ENCODE measurements at places on chromosomes 5 and 9. TPM values are rescaled to one million over a fixed set of nuclear protein-coding genes. Genes with fewer than 3 reads are reported as not detected.

Gene ANXA1
- total RNA-seq, result 877 TPM

Gene SARDH
- 0.33 TPM for total RNA-seq

Gene DCANP1
- total RNA-seq, result not detected

Gene BARHL1
- not detected for total RNA-seq

Gene SHOC1
- total RNA-seq, result not detected

Gene BARX1
- not detected for total RNA-seq

Gene C9
- not detected for total RNA-seq

Gene SLC1A1
- 20.2 TPM for total RNA-seq

Gene PCA3
- total RNA-seq, result 0.29 TPM

Gene PHYHD1
- 0.19 TPM for total RNA-seq

Gene CATSPER3
- total RNA-seq, result under 0.01 TPM

Gene DOCK8
- 3.2 TPM for total RNA-seq

Gene DAPK1
- total RNA-seq, result 49.6 TPM

Gene CARD9
- 0.65 TPM for total RNA-seq

Gene GPRIN1
- total RNA-seq, result 11.4 TPM
